H9 (cell line): ENCODE measurements at places on chromosomes 11 and 22.

- no peak for DNase-seq
Measured at GRCh38 chr11:41666951-41667653, 207.7 kb upstream of the LRRC4C start.

- DNase-seq: no peak
Measured at GRCh38 chr11:11589437-11589836, 32.4 kb downstream of the GALNT18 start.

GRCh38 chr11:102345904-102346303, 1.1 kb upstream of the BIRC2 start:
- no peak for DNase-seq

GRCh38 chr11:111951565-111951964, 14.4 kb downstream of the DIXDC1 start:
- no peak for DNase-seq

DNA sequence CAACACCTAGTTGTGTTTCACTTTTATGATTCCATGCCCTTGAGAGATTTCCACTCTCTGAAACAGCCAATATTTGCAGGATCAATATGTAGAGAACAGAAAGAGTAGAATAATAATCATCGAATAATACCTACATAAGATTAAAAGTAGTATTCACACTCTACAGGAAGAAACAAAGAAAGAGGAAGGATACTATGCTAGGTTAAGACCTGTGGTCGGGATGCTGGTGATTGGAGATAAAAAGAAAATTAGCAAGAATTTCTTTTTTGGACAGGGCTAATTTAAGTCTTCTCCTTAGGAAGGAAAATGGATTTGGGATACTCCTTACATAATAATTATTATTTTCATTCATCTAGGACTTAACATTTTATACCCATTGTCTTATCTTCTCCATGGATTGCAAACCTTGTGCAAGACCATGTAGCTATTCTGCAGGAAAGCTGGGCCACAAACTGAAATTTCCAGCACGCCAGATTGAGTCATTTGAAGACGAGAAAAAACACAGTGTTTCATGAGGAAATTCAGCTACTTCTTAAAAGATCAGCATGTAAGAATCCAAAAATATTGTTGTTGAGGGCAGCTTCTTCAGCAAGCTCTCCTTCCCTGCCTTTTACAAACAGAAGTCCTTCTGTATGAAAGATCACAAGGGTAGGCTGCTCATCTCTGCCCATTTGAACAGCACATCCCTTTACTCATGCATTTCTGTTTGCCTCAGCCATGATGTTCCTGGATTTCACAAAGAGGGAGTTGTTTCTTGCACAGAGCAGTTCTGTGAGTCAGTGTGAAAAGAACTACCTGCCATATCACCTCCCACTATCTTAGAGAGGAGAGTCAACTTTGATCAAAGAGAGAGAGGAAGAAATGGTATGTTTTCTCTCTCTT, 90.7 kb downstream of the FAM76B start:
- DNase-seq: no peak

DNA sequence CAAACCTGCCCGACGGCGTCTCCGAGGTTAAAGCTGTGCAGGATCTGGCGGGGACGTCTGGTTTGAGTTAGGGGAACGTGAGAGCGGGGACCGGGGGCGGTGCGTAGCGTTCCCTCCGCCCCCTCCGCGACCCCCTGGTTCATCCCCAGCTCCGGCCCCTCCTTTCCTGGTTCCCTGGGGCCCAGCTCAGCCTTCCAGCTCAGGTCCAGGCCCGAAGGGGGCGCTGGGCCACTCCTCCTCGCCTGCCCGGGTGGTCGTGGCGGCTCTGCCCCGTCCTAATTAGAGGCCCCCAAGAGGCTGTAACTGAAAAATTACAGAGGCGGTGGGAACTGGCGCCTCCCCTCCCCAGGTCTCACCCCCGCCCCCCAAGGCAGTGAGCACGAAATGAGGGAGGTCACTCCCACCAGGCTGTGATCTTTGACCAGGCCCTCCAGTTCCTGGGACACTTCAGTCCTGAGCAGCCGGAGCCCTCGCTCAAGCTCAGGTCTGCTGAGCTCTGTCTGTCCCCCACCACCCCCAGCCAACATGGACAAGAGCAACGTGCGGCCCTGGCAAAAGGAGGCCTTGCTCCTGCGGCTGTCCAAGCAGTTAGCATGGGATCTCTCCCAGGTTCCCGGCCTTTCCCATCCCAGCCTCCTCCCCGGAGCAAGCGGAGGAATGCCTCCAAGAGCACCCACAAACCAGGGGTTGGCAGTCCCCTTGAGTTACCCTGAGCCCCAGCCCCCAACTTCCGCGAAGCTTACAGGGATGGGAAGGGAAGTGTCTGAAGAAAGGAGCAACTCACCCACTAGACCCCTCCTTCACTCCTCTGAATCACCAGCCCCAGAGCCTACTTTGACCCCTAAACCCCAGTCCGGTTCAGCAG, 3.3 kb downstream of the CD248 start:
- DNase-seq: peak; percentile 77

- DNase-seq: no peak
Measured at GRCh38 chr11:115911613-115912346, 407.6 kb upstream of the CADM1 start.

GRCh38 chr11:48007677-48008076, 27.3 kb downstream of the PTPRJ start:
- DNase-seq: no peak

DNA sequence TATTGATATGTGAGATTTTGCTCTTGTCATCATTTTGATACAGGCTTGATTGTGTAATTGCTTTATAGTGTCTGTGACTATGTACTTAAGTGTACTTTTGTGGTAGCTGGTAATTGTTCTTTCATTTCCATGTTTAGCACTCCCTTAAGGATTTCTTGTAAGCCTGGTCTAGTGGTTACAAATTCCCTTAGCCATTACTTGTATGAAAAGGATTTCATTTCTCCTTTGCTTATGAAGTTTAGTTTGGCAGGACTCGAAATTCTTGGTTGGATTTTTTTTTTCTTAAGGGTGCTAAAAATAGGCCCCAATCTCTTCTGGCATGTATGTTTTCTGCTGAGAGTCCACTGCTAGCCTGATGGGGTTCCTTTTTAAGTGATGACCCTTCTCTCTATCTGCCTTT, 346.8 kb downstream of the JRKL start:
- no peak for DNase-seq

- no peak for DNase-seq
Measured at GRCh38 chr11:15179167-15179566, 64.4 kb downstream of the INSC start.

DNA sequence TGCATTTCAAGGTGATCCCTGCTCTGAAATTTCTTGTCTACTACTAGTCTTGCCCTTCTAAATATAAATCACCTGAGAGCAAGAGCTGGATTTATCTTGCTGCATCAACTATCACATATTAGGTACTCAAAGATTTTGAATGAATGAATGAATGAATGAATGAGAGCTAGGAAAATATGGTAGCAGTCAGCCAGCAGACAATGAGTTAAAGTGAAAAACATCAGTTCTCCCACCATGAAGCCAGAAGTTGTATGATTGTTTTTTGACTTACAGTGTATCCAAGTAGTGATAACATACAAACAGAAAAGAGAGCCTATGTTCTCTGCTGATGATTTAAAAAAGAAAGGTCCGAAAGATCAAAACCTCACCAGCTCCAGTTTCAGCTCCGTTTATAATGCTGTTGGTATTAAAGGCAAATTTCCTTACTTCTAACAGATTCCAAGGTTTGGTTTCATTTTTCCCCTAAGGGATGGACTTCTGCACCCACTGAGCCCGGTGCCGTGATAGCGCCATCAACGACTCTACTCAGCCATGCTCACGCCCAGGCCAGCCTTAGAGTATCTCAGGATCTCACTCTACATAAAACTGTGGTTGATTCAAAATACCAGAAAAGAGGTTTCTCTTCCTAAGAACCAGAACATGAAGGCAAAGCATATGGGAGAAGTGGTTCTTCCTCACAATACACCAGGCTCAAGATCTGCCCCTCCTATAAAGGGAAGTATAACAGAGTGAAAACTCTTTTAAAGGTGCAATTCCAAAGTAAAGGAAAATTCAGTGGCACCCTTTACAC, 92.0 kb downstream of the SGSM3 start:
- no peak for DNase-seq

DNA sequence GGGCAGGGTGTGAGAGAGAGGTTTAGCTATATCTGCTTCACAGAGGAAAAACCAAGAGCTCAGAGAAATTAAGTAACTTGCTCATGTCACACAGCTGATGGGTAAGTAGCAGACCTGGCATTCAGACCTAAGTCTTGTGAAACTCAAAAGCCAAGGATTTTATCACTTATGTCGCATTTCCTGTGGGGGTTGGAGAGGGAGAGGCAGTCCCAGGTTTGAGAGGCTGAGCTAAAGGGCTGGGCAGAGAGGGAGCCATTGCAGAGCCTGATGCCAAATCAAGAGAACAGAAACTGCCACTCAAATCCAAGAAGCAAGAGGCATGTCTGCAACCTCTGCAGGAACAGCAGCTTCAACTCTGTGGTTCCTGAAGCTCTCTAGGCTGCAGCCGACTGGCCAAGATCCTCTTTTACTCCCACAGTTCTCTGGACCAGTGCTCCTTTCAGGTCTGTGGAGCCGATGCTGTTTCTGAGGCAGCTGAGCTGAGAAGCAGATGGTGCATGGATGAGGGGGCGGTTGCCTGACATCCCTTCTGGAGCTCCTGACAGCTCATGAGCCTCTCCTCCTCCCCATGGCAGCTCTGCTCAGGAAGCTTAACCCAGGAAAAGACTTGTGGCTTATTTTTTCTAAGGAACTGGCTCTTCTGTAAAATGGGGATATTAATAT, 47.6 kb upstream of the NAV2 start:
- DNase-seq: no peak

DNA sequence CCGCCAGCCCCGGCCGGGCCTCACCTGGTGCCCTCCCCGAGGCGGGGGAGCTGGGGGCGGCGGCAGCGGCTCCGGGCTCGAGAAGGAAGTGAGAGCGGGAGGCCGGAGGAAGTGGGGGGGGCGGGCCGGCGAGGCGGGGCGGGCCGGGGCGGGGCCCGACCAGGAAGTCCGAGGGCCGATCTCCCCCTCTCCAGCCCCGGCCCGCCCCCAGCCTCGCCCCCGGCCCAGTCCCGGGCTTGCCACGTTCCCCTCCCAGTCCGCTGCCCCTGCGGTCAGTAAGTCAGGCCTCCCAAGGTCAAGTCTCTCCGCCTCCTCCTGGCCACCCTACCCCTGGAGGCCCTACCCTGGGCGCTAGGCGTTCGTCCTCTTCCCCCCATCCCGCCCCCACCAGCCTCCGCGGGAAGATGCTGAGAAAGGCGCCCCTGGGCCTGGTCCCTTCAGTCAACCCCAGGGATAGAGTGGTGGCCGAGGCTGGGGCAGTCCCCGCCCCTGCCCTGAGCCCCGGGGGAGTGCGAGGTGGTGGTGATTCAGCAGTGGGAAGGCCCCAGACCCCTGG, at the start of gene RHOG:
RHOG (minus strand) TSS at position 90 of the 556 bp plus-strand sequence. CDS start 12,821 bp downstream, outside the sequence.
- DNase-seq: peak; percentile 85

DNA sequence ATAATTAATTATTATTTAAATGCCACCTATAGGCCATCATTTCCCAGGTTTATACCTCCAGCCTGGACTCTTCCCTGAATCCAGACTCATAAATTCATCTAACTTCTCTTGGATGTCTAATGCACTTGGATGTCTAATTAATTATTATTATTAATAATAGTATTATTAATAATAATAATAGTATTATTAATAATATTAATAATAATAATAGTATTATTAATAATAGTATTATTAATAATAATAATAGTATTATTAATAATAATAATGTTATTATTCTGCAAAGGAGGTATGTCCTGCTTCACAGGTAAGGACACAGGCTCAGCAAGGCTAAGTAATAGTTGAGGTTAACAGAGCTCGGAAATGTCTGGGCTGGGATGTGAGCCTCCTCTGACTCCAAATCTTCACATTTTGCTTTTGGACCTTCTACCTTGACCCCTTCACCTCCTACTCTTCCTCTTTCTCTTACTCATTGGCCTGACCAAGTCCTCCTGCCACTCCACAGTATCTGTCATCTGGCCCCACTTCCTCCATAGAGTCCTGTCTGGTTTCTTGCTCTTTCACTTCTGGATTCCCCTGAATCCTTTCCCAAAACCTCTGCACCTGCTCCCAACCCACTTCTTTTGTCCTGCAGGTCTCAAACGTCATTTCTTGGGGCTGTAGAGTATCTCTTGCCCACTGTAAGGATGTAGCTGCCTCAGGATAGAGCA, 8.0 kb downstream of the RIBC2 start:
- DNase-seq: no peak

GRCh38 chr11:127472505-127472904, 471.9 kb upstream of the KIRREL3 start:
- DNase-seq: no peak

DNA sequence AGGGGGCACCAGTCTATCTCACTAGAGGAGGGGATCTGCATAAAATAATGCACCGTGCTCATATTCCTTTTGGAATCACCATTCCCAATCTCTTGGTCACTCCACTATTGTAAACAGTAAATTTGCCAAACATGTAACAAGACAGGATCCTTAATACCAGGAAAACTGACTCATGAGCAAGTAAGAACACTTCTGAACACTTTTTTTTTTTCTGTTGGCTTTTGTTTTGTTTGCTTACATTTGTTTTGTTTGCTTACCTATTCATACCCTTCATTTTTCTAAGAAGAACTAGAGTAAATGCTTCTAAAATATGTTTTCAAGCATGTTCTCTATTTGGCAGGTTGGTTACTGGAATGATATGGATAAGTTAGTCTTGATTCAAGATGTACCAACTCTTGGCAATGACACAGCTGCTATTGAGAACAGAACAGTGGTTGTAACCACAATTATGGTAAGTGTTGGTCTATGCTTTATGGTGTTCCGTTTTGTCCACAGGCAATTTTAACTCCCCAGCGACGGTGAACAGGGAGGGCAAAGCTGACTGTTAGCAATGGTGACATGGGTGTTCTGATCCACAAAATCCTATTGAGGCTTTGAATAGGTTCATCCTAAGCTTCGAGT, 111.8 kb downstream of the MSANTD4 start:
- no peak for DNase-seq

- no peak for DNase-seq
Measured at GRCh38 chr22:33886696-33887095, 33.6 kb downstream of the LARGE1 start.

DNA sequence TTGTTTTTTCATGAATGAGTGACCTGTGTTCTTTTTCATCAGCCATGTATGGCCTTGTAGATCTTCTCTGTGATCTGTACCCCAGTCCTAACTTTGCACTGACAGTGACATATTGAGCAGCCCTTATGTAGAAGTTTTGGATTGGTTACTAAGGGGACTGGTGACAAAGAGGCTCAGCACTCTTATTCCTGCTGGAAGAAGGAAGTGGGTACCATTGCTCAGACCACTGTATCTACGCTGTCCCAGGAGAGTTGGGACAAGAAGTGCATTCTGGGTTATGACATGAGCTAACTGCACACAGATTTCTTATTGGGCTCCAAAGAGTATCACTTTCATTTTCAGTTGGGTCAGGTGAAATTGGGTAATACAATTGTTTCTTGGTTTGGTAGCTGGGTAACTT, 107.8 kb upstream of the RASSF10 start:
- no peak for DNase-seq

GRCh38 chr11:22449441-22449840, 111.3 kb downstream of the SLC17A6 start:
- no peak for DNase-seq
